ENCODE measurements at places on chromosomes 7 and 10. TPM values are rescaled to one million over a fixed set of nuclear protein-coding genes. Genes with fewer than 3 reads are reported as not detected.

PLEKHS1 gene
- total RNA-seq = 13.8 TPM

NPSR1 gene
- total RNA-seq = not detected

KIF5B gene
- 108 TPM for total RNA-seq

USP54 gene
- 48.1 TPM for total RNA-seq

MRLN gene
- total RNA-seq = not detected

Measured in Calu3 (cell line).